ENCODE measurements at places on chromosomes 13 and 19.

- no peak for DNase-seq
Measured at GRCh38 chr13:80203496-80203895, 137.4 kb downstream of the SPRY2 start.

DNA sequence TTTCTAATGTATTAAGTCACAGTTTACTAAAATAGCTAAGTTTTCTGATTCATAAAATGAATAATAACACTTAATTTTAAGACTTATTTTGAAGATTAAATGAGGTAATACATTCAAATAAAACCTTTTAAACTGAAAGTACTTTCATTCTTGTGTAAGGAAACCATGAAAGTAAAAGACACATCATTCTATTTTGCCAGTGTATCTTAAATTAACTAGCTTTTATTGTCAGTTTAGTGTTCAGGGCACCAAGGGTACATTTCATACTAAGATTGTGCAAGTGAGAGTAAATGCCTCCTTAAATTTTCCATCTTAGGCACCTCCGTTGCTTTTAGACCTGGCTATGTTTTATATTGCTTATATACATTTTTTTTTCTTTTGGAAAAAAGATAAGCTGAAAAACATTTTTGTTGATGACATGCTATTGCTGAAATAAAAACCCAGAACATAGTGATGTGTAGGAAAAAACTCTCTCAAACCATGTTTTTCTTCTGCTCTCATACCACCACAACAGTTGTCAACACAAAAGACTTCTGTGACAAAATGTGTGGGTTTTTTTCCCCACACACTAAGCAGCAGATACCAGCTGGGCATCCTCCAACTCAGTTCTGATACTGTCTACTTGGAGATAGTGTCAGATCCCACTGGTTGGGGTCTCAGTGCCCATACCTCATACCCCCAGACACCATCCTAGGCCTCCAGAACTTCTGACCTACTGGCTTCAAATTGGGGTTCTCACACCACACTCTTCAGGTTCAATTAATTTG, 30.7 kb upstream of the LPAR6 start:
- DNase-seq = no peak

GRCh38 chr13:73945382-73945781, 188.8 kb downstream of the KLF12 start:
- DNase-seq = no peak

- DNase-seq = no peak
Measured at GRCh38 chr19:53389978-53390377, 5.0 kb upstream of the ZNF765 start.

GRCh38 chr13:61778531-61778930, 362.9 kb upstream of the PCDH20 start:
- no peak for DNase-seq

GRCh38 chr19:49637821-49638738, 1.9 kb downstream of the RRAS start:
- DNase-seq = no peak

DNA sequence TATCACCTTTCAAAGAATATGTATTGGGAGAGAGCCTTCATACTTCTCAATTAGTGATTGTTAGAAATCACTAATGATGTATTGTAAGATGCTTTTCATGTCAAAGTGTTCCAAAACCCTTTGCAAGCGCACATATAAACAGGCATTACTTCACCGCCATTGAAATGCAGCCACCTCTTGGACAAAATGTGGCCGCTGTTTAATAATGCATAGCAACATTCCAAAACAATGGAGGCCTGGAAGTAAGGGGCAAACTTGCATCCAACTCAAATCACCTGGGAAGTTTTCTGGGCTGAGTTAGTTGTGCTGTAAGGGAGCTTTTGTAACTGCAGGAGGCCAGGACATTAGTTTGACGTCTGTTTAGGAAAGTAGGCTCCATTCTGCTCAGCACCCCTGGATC, 438.1 kb downstream of the FGF9 start:
- DNase-seq = no peak

- DNase-seq = no peak
Measured at GRCh38 chr19:32828643-32829344, 40.8 kb downstream of the SLC7A9 start.

GRCh38 chr13:105972306-105972721, 563.1 kb downstream of the EFNB2 start:
- DNase-seq = no peak

GRCh38 chr13:22235950-22236290, 565.0 kb downstream of the FGF9 start:
- no peak for DNase-seq

GRCh38 chr19:45705115-45705514, 12.6 kb downstream of the QPCTL start:
- no peak for DNase-seq

DNA sequence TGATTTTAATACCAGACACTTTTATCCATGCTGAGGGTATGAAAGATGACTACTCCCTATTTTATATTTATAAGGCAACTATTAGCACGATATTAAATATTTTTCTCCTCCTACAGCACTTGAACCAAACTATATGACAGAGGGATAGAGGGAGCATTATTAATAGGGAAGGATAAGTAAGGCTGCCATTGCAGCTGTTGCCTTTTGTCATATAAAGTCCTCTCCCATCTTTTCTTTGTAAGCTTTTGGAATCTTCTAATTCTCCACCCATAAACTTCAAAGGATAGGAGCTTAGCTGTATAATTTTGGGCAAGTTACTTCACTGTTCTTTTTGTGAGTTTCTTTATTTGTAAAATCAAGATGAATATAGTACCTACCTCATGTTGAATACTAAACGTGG, 95.4 kb downstream of the ZMYM2 start:
- no peak for DNase-seq

GRCh38 chr13:30038884-30039283, 188.5 kb upstream of the UBL3 start:
- no peak for DNase-seq

GRCh38 chr13:48148454-48148853, 53.5 kb upstream of the MED4 start:
- DNase-seq = no peak

DNA sequence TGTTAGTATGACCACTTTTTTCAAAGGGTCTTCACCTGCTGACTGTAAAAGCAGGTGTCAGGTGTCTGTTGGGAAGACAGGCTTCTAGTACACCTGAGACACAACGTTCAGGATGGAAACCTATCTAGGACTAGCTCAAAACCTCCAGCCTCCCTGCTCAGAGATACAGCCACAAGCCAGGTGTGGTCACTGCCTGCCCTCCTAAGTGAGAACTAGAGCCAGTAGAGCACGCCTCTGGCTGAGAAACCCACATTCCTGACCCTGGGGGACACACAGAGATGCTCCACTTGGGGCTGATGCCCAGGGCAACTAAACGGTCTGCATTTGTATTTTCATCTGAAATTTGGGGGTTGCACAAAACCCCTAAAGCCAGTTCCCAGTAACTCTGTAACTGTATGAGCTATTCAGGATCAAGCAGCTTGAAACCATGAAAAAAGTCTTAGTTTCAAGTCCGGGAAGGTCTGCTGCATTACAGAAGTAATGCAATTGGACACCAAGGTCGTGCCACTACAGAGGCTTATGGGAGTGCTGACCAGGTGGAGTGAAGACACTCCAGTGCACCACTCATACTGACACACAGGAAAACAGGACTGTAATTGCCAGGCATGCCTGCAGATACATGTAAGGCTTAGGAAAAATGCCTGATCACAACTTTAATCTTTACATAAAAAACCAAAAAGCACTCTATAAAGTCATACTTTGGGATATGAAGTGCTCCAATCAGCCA, 27.8 kb downstream of the ANKRD10 start:
- DNase-seq = no peak

GRCh38 chr19:42078058-42078457, 2.1 kb downstream of the ZNF574 start:
- DNase-seq = no peak

- no peak for DNase-seq
Measured at GRCh38 chr19:28632371-28633080, 580.4 kb downstream of the UQCRFS1 start.

DNA sequence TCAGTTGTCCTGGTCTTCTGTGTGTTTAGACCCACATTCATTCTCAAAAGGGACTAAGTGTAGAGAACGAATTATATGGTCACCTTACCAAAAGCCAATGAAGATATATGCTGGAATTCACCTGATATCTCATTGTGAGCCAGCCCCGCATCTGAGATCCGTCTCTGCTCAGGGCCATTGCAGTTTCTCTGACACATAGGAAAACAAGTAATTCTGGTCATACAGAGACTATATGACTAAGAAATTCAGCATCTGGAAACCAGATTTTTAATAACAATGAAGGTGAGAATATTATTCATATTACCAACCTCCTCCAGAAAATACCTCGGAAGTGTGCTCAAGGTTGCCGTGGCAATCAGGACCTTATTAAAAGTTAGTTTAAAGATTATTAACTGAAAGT, 278.6 kb upstream of the EDNRB start:
- DNase-seq = no peak

DNA sequence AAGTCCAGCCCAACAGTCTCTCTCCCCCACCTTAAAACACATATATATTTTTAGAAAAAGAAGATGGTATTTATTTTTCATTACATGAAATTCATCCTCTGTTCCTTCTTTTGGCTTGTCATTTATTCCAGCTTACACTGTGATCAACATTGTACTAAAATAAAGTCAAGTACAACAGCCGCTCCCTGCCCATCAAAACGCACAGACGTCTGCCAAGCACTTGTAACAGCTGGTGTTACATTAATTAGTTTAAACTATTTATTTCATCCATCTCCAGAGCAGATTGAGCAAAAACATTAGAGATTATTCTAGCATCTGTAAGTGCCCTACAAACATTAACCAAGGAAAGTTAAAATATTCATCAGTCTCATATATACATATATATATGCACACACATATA, 350.5 kb downstream of the DACH1 start:
- no peak for DNase-seq

DNA sequence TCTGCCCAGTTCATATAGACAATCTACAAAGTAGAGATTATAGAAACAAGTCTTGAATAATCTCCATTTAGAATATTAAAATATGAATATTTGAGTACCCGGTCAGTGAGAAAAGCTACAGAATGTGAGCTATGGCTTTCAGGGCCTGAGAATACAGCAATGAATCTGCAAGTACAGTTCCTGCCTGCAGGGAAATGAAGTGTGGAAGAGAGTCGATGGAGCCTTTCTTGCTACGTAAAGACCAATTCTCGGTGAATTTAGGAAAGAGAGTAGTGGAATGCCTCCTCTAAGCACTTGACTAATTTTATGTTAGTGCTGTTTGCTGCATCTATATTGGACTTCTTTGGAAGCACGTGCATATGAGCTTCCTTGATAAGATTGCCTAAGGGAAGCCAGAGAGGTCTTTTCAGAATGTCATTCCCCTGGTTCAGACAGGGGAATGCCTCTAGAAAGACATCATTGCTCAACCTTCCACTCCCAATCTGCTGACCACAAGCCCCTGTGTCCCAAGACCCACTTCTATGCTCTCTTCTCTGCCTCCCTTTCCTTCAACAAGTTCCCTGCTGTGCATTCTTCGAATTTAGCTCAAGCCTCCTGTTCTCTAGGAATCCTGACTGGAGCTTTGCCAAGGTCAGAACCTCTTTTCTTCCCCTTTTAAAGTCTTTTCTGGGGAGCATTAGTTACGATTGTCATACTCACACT, 41.9 kb downstream of the GPC6 start:
- no peak for DNase-seq

DNA sequence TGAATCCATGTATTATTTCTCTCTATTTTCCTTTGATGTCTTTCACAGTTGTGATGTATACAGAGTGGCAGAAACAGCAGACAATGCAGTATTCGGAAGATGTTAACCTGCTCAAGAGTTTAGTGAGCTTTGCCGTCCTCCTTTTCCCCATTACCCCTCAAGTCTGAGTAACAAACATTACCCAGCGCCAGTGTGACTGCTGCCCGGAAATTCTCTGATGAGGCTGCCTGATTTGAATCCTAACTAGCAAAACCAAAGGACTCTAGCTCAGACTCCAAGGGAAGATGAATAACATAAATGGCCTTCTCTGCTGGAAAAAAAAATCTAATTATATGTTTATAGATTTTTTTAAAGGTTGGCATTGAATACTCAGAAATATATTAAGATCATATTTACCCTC, 247.3 kb upstream of the SOX21 start:
- DNase-seq = no peak

- no peak for DNase-seq
Measured at GRCh38 chr13:33751151-33751550, 66.8 kb upstream of the RFC3 start.

DNA sequence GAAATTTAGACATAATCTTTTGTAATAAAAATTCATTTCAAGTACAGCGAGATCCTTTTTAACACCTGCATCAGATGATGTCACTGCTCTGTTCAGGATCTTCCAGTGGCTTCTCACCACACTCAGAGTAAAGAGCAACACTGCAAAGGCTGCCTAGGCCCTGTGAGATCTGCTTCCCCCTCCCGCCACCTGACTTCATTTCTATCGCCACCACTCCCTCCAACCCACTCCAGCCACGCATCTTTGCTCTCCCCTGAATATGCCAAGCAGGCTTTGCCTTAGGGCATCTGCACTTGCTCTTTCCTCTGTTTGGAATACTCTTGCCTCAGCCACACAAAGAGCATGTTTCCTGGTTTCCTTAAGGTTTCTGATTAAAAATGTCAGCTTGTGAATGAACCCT, 58.3 kb downstream of the MBNL2 start:
- no peak for DNase-seq

- no peak for DNase-seq
Measured at GRCh38 chr13:79663977-79664636, 183.2 kb downstream of the NDFIP2 start.

DNA sequence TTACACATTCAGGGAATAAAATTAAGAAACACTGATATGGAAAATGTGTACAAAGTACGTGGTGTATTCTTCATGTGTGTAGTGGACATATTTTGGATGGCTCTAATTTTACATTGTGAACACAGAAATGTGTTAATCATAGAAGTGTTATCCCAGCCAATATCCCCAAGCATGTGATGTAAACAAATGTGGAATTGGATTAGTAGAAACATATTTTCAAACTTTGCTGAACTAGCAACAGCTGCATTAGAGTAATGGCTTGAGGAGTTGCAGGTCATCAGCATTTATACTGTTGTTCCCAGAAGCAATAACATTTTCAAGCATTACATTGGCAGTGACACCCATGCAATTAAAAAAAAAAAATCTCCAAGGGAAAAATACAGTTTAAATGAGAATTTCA, 600.6 kb downstream of the SLITRK1 start:
- DNase-seq = no peak

- DNase-seq = no peak
Measured at GRCh38 chr13:106691341-106691740, 123.4 kb upstream of the ARGLU1 start.

DNA sequence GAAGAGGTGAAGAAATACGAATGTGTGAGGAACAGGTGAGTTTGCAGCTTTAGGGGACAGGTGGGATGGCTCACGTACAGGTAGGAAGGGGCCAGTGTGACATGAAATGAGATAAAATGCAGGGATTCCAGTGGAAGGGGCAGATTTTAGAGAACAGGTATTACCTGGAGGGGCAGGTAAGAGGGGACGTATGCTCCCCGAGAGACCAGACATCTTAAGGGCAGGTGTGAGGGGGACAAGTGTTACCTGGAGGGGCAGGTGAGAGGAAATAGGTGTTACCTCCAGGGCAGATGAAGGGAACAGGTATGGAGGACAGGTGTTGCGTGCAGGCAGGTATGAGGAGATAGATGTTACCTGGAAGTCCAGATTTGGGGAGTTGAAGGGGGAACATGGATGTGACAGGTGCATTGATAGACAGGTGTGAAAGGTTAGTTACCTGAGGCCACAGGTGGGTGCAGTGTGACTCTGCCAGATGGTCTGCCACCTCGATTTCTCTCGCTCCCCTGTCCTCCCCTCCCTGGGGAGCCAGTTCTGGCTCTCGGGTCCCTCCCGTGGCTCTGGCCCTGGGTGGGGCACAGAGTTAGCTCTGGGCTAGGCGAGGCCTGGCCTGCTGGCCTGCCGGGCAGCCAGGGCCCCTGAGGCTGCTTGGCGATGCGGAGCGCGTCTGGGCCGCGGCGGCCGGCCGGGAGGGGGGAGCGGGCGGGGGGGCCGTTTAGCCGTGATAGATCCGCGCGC, 2.1 kb downstream of the ERFL start:
- no peak for DNase-seq
